ENCODE measurements at places on chromosomes 12 and 14.
A peak's percentile ranks its signal among the peaks of the same experiment; 100 is the strongest.

DNA sequence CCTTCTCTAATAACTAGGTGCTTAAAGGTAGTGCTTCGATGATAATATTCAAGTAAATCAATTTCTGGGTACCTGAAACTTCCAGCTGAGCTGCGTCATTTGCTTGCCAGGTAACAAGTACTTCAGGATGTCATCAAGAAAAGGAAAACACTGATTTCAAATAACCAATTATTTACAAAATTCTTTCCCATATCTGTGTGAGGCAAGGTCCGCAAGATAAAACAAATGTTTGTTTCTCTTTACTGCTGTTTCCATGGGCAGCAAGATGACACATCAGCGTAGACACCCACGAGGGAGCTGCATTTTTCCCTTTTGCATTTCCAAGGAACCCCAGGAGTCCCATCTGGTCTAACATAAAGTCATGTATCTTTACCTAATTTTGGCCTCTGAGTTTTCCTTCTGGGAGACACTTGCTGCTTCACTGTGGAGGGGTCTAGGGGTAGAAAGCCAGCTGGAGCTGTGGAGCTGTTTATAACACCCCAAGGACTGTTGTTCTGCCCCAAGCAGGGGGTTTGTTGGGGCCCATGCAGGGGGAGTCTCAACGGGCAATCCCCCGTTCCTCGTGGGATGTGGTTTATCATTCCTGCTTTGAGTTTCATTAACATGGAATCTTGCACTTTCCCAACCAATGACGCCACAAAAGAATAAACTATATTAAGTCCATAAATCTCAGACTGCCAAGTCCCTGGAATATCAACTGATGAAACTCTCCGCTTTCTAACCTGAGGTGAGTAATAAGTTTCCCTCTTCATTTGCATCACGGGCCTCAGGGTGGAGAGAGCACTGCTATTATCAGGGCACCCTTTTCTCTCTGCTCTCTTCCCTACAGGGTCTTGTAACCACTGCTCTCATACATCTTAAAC is 112.8 kb upstream of the PELI2 start:
- DNase-seq, result no peak

- DNase-seq, result no peak
These were observed 29.5 kb upstream of the EML1 start for GRCh38 chr14:99763527-99764221.

DNA sequence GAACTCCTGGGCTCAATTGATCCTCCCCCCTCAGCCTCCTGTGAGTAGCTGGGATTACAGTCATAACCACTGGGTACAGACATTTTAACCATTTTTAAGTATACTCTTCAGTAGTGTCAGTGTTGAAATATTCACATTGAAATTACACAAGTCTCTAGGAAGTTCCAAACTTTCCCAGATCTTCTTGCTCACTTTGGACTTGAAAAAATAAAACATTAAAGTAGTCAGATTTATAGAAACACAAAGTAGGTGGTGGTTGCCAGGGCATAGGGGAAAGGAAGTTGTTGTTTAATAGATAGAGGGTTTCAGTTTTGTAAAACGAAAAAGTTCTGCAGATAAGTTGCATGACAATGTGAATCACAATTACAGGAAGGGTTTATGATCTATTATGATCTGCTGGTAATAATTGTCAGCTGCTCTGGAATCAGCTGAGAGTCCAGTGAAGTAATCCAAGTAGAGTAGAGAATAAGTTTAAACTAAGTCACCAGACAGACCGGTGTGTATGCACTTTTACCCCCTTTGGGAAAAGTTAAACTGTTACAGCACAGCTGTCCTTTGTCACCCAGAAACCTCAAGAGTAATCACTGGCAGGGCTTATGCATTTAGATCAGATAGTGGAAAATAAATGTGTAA is 27.4 kb downstream of the PCNX1 start:
- no peak for DNase-seq

DNA sequence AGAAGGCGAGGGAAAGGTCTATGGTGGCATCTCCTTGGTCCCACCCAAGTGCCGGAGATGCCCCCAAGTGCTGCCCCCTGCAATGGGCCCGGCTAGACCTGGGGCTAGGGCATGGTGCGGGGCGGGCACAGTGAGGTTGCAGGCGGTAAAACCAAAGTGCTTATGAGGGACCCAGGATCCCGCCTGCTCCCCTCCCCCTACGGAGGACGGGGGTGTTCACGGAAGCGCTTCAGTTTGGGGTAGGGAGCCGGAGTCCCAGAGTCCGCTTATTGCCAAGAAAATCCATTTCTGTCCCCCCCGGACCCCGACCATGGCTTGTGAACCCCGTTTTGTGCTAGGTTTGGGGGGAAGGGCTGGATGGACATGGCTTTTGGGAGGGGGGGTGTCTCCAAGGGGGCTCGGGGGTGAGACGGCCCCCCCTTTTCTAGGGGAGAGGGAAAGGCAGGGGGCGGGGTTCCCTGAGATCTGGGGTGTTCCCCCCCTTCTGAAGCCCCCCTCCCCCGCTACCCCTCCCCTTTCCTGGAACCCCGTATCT is 5.4 kb upstream of the GPR84 start:
- no peak for DNase-seq

- DNase-seq, result no peak
These were observed 46.3 kb upstream of the PCED1B start for GRCh38 chr12:47033081-47033480.

DNA sequence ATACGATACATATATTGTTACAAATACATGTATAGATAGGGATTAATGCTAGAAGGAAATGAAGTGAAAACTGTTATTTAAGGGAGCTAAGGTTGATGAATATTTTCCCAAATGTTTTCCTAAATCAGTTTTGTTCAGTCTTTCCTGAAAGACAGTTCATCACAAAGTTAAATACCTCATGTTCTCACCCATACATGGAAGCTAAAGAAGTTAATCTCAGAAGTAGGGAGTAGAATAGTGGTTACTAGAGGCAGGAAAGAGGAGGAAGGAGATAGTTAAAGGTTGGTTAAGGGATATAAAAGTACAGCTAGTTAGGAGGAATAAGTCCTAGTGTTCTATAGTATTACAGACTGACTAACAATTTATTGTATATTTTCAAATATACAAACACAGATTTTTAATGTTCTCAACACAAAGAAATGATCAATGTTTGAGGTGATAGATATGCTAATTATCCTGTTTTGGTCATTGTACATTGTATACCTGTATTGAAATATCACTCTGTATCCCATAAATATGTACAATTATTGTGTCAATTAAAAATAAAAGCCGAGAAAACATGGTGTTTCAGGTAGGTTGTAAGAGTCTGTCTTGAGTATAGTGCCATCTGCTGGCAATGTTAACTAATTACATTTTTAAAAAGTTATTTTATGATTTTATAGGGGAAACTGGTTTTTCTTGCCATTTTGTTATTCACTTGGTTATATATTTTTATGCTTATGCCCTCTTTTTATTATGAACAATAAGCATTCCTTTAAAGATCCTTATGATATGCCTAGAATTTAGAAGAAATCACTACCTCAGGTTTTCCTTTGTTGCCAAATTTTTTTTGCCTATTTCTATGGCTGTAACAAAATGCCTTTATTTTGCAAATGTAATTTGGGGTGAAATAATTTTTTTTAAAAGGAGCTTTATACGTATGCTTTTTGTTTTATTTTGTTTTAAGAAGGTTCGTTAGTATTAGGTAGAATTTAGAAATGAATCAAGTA is 26.9 kb downstream of the ZDHHC17 start:
- DNase-seq, result peak; percentile 38

- no peak for DNase-seq
These were observed 107.7 kb upstream of the IFNG-AS1 start for GRCh38 chr12:67881565-67881964.

GRCh38 chr12:110314308-110314707 is 33.3 kb downstream of the ATP2A2 start:
- DNase-seq, result no peak

DNA sequence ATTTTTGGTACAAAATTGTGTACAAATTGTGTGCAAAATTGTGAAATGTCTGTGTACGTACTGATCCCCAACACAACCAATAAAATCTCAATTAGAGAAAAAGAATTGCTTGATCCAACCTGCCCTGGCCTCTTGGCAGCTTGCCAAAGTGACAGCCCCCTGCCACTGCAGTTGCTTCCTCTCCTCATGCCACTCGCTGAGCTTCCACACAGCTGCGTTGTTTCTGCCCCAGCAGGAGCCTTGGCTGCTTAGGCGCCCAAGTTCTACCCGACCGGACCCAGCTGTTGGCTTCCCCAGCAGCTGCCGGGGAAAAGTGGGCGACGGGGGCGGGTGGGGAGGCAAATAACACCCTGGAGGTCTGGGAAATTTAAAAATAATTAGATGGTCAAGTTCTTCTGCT is 171.8 kb upstream of the ATF7IP start:
- no peak for DNase-seq

DNA sequence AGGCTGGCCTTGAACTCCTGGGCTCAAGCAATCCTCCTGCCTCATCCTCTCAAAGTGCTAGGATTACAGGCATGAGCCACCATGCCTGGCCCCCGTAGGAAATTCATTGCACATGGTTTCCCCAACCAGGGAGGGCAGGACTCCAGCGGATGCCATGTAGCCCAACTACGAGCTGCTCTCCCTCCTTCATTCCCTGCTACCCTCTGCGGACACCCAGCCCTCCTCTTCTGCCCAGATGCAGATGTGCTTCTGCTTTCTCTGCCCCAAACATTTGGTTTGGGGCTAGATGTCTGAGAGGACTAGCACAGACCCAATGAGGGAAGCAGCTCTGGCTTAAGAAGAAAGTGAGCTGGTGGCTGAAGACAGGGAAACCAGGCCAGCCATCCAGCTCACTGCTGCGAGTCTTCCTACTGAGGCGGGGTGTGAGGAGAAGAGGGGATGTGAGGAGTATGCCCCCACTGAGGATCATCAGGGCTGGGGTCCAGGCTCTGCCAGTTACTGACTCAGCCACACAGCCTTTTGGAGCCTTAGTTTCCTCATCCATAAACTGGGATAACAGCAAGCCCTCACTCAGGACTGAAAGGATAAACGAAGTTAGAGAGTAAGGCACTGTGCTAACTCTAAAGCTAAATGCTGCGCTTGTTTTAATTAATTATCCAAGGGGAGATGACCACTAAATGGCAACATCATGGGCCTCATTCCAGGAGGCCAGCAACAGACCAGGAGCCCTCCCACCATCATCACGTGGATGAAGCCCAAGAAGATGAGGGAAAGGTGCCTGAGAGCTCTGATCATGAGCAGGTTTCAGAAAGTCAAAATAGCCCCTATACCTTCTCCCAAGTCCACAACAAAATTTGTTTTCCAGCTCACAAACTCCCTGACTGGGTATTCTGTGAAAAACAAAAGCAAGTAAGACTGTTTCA is 10.9 kb downstream of the CTDSP2 start:
- no peak for DNase-seq

- DNase-seq, result peak; percentile 58
These were observed 2.6 kb downstream of the SIX4 start for GRCh38 chr14:60721326-60722106.

GRCh38 chr14:60502541-60502940 is 6.4 kb upstream of the SIX6 start:
- no peak for DNase-seq

DNA sequence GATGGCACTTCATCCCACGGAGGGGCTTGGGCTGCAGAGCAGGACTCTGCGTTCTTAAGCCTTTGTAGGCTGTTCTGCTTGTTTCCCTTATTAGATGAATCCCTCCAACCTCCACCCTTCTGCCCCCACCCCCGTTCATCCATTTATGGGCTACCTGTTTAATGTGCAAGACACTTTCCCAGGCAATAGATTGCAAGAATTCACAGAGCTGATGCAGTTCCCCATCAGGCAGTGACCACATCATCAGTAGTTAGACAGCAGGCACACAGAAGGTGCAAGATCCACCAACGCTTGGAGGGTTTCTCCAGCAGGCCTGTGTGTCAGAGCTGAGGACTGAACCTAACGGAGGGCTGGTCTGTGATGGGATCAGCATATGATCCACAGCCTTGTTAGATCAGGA is 1.2 kb upstream of the C1R start:
- DNase-seq, result no peak

- DNase-seq, result no peak
These were observed 170.6 kb downstream of the SLC2A13 start for GRCh38 chr12:39935275-39935674.

GRCh38 chr14:101825797-101826196 is 64.3 kb downstream of the PPP2R5C start:
- DNase-seq, result no peak

GRCh38 chr12:19846574-19846973 is 407.3 kb downstream of the AEBP2 start:
- DNase-seq, result no peak

- DNase-seq, result no peak
These were observed 99.3 kb upstream of the IFNG-AS1 start for GRCh38 chr12:67889931-67890330.
